ENCODE measurements at places on chromosomes 2 and 18.

GRCh38 chr2:241191081-241191480, 2.6 kb downstream of the ANO7 start:
- no peak for DNase-seq

DNA sequence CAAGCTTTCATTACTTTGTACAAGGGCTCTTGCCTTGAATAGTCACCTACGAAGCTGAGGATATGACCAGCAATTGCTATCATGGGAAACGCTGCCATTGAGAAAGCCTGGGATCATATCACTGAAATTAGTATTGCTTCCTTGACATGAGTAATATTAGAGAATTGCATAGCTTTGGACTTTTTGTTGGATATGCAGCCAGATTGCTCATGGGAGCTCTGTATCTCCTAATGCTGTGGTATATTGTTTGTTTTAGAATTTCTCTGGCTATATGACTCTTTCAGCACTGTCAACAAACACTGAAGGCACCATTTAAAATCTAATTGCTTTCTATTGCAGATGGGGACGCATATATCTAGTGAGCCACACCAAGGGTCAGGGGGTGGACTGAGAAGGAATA, 80.0 kb upstream of the WDSUB1 start:
- no peak for DNase-seq

DNA sequence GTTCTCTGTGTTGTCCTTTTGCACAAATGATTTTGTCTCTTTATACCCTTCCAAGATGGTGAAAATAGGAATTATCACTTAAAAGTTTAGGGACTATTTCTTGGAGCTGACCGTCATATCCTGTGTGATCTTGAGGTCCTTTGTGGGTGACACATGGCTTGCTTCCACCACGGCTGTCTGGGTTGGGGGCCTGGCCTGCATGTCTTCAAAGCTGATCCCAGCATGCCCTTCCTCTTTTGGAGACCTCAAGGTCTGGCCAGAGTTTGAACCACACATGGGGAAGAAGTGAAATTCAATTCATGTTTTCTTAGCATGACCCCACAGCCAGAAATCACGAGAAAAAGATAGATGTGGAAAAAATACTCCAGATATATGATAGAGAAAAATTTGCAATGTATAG, 14.0 kb downstream of the SFTPB start:
- no peak for DNase-seq

DNA sequence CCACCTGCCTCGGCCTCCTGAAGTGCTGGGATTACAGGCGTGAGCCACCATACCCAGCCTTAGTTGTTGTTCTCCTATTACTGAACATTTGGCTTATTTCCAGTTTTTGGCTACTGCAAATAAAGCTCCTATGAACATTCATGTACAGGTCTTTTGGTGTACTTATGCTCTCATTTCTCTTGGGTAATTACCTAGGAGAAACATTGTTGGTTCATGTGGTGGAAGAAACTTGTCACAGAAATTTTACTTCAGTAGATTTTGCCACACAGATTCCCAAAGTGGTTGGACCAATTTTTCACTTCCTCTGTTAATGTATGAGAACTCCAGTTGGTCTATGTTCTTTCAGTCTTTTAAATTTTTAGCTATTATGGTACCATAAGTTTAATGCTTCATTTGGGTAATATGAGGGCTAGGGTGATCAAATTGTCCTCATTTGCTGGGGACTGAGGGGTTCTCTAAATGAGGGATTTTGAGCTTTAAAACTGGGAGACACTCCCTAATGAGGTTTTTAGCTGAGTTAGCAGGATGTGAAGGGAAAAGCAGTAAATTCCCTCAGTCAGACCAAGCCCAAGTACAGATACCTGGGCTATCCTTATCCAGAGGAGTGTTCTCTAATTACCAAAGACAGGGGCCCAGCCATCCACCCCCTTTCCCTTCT, 33.9 kb downstream of the MTA3 start:
- peak; percentile 8 for DNase-seq

GRCh38 chr2:165618806-165619205, 149.3 kb downstream of the CSRNP3 start:
- no peak for DNase-seq

- DNase-seq, result no peak
Measured at GRCh38 chr2:75844651-75845050, 133.9 kb upstream of the GCFC2 start.

DNA sequence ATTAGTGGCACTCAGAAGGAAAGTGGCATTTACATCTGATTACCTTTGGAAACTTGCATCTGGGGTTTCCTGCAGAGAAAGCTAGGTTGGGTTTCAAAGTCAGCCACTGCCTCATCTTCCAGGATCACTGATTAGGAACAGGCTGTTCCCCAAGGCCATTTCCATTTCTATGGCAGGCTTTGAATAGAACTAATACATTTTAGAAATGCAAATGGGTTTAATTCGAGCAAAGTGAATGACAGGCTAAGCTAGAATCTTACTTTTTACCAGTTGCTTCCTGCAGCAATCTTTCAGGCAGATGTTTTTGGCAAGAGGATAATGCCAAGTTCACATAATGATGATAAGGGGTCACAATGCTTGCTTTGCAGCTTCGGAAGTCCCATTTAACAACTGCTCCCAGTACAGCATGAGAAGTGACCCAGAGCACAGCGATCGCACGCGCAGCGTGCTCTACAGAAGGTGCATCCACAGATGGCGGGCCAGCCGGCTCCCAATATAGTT, 336.7 kb downstream of the LPIN1 start:
- no peak for DNase-seq

GRCh38 chr2:8691859-8692437, 10.1 kb downstream of the ID2 start:
- no peak for DNase-seq

- DNase-seq, result no peak
Measured at GRCh38 chr18:57904535-57904934, 101.4 kb upstream of the ATP8B1 start.

DNA sequence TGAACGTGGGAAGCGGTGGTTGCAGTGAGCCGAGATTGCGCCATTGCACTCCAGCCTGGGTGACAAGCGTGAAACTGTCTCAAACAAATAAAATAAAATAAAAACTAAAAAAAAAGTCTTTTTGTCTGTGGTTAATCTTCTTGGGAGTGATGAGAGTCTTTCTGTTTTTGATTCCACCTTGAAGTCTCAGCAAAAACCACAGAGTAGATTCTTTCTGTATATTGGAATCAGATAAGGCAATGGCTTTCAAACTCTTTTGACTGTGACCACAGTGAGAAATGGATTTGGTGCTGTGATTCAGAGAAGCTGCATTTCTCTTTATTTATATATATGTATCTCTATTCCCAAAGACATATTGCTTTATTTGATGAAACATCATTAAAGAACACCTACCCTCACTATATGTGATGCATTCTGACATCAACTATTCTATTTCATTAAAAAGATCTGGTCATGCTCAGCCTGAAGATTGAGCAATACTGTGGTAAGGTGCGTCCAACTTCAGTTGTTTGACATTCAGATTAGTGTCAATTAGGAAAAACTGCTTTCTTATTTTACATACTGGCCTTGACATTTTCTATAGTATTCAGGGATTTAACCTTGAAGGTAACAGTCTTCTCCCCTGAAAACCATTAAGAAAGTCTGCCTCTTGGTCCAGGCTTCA, 15.6 kb downstream of the HRH4 start:
- no peak for DNase-seq

DNA sequence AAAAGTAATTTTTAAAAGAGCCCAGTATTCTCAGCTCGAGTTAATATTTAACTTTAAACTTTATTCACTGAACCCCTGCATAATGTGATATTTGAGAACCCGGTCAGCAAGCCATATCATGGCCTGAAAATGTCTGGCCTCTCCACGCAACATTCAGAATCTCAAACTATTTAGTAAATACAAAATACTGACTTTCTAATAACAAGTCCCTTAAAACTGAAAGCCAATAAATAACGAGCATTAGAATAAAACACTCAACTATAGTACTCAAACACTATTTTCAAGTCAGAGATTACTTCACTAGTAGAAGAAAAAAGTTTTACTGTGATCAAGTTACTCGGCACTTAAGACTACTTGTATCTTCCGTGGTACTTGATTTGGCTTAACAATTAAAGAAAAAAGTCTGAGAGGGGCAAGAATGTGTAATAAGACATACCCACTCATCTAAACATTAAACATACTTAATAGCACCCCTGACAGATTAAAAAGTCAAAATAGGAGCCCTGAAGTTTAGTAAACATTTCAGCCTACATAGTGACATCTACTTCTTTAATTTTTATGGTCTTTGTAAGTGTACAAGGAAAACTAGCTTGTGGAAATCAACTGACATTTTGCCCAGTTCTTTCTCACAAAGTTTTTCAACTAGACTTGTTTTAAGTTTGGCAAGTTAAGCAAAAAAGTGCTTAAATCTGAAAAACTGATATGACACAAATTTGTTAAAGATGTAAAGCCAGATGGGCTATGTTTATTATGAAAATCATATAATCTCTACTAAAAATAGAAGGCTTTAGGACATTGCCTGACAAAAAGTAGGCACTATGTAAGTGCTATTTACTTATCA, 38.2 kb downstream of the RTN4 start:
- no peak for DNase-seq

DNA sequence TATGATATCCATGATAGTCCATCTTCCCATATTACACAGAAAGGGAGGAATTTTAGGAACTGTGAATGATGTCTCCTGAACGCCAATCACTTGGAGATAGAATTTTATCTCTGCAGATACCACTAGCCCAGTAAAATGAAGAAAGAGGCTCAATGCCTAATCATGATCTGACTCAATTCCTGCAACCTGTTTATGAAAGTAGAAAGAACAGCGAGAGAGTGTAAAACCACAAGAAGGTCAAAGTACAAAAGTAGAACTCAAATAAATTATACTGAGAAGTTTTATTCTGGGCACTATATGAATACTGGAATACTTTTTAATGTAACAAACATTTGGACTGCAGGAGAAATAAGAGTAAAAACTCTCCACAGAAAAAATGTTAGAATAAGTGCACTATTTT, 892.1 kb upstream of the DDX18 start:
- no peak for DNase-seq

DNA sequence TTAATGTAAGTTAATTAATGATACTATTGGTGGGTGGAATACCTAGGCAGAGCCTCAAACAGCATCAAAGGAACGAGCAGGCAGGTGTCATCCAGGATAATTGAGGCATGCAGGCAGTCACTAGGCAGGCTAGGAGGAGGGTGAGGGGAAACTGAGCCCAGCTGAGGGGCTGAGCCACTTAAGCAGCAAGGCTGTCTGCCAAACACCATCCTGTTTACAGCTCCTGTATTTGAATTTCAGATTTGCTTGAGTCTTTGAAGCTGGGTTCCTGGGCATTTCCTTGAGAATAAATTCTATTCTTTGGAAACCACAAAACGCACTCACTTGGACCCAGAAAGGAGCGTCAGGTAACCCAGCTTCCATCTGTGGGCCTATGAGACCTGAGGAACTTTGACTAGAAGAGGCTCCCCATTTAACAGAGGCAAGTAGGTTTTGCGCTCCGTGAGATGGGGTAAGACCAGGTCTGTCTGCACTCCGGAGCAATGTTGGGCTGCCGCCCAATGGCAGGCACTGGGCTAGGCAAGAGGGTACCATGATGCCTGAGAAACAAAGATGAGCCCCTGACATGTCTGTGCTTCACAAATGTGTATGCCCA, 2.0 kb downstream of the EDAR start:
- DNase-seq, result no peak
